Stimulated activated CD4-positive, alpha-beta T cell treated with anti-CD3 and anti-CD28 coated beads, TNF-alpha, amount 100 ng/mL, for 1 hour (primary cell): ENCODE measurements at places on chromosomes 4 and X.

- no peak for DNase-seq
These were observed 1.5 kb downstream of the FRYL start for GRCh38 chr4:48778431-48779094.

- no peak for DNase-seq
These were observed 17.0 kb downstream of the OTUD6A start for GRCh38 chrX:70079297-70079696.

DNA sequence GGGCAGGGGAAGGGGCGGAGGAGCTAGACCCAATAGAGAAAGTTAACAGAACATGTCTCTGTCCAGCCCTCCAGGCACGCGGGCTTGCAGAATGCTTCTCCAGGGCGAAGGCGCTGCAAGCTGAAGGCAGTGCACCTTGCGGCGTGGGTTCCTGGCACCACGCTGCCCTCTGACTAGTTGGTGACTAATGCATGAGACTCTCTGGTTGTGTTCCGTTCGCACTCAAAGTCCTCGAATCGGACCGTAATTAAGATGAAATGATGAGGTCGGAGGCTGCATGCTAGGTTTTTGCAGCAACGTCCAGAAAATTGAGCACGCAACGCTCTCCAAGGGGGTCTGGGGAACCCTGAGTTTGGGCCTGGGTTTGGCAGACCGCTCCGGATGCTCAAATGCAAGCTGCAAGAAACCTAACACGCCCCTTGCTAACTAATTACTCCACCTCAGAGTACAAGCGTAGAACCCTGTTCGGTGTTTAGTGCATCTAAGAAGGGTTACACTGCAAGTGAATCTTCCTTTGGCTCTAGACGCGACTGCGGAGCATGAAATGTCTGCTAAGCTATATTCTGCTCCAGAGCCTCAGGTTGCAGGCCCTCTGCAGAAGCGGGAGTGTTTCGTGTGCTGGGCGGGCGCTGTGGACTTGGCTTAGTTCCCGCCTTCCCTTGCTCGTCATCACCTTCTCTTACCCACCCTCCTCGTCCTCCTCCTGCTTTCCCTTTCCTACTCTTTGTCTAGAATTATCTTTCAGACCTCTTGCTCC lies 57.1 kb upstream of the NKAP start:
- DNase-seq = no peak

- no peak for DNase-seq
These were observed 4.7 kb downstream of the GLUD2 start for GRCh38 chrX:121052122-121052521.

- no peak for DNase-seq
These were observed 11.3 kb upstream of the PCYT1B start for GRCh38 chrX:24658421-24658820.
